Progenitor cell of endocrine pancreas (in vitro differentiated cells): ENCODE measurements at places on chromosomes 4 and X.

- no peak overlapping the region for H3K4me3 ChIP-seq
- H3K4me1 ChIP-seq = peaks cover 6% of the 10 kb centered on the region
- DNase-seq = no peak
Observed at GRCh38 chr4:75849461-75849860, 52.8 kb downstream of the PPEF2 start.

GRCh38 chr4:15771216-15772058 lies 6.7 kb upstream of the CD38 start:
- no peaks in the 10 kb centered on the region for H3K4me1 ChIP-seq
- H3K4me3 ChIP-seq = no peak overlapping the region
- H3K36me3 ChIP-seq = no peaks in the 10 kb centered on the region
- DNase-seq = no peak
- peaks cover 42% of the 10 kb centered on the region for H3K27me3 ChIP-seq

- no peak overlapping the region for H3K27ac ChIP-seq
- no peak for DNase-seq
- H3K36me3 ChIP-seq = no peaks in the 10 kb centered on the region
- peaks cover 4% of the 10 kb centered on the region for H3K4me1 ChIP-seq
Observed at GRCh38 chr4:58514299-58514698, 1404.1 kb upstream of the IGFBP7 start.

DNA sequence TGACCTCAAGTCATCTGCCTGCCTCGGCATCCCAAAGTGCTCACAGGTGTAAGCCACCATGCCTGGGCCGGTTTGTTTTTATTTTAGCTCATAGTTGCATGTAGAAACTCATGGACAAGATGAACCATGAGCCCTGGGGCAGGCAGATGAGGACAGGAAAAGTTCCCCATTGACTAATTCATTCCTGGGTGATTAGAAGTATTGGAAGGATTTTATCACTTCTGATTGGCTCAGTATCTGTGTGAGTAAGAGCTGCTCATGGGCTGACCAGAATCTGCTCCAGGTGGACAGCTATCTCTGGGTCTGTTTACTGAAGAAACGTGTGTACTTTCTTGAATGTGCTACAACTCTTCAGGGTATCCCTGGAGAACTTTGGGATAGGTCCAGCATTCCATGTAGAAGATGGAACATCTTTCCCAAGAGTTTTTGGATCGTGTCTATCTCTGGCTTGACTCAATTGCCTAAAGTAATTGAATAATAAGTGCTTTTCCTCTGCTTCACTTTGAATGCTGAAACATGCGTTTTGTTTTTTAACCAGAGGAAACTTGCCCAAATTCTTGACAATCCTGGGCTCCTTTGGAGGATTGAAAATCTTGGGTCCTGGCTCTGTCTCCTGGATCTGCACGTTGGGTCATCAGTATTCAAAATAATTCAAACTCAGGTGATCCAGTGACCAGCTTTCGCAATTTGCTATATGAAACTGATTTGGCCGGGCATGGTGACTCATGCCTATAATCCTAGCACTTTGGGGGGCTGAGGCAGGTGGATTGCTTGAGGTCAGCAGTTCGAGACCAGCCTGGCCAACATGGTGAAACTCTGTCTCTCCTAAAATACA lies 88.6 kb upstream of the DHRSX start:
- peaks cover 1% of the 10 kb centered on the region for H3K36me3 ChIP-seq
- peaks cover 15% of the 10 kb centered on the region for H3K4me1 ChIP-seq
- H3K27me3 ChIP-seq = peaks cover 32% of the 10 kb centered on the region
- no peak overlapping the region for H3K4me3 ChIP-seq
- DNase-seq = no peak
- H3K27ac ChIP-seq = no peak overlapping the region

DNA sequence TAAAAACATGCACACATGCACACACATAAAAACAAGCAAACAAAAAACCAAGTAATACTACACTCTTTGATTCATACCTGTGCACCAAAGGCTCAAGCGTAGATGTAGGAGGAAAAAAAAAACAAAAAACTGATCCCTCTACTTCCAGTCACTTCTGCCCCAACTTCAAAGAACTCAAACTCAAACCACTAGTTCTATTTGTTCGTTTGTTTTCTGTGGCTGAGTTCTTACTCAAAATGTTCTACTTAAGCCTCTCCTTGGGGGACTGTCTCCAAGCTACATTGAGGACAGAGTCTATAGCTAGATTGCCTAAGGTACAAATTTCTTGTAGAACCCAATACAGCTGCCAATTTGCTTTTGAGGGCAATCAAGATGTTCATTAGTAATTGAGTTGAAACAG lies 171.0 kb upstream of the ATOH1 start:
- no peaks in the 10 kb centered on the region for H3K4me1 ChIP-seq
- DNase-seq = no peak
- H3K27ac ChIP-seq = no peak overlapping the region
- H3K36me3 ChIP-seq = no peaks in the 10 kb centered on the region
- H3K4me3 ChIP-seq = no peak overlapping the region

- H3K27ac ChIP-seq = no peak overlapping the region
- H3K4me3 ChIP-seq = no peak overlapping the region
- H3K36me3 ChIP-seq = no peaks in the 10 kb centered on the region
- DNase-seq = no peak
- no peaks in the 10 kb centered on the region for H3K4me1 ChIP-seq
Observed at GRCh38 chr4:145213245-145213644, 32.9 kb upstream of the OTUD4 start.

DNA sequence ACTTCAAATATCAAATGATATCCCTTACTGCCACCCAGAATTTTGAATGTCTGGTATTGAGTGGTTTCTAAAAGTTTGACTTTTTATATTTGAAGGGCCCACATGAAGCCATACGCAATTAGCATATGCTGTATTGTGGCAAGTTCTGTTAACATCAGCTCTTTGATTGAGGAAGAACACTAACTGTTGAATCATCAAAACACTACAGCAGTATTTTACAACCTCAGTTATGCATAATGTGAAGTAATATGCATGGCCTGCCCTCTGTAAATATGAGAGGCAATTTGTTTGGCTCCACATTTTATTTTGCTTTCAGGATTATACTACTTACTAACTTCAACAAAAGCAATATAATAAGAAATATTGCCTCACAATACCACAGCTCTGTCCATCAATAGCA lies 62.2 kb upstream of the DMD start:
- no peaks in the 10 kb centered on the region for H3K27me3 ChIP-seq
- no peak for DNase-seq
- H3K36me3 ChIP-seq = no peaks in the 10 kb centered on the region
- no peak overlapping the region for H3K27ac ChIP-seq
- H3K4me1 ChIP-seq = no peaks in the 10 kb centered on the region

DNA sequence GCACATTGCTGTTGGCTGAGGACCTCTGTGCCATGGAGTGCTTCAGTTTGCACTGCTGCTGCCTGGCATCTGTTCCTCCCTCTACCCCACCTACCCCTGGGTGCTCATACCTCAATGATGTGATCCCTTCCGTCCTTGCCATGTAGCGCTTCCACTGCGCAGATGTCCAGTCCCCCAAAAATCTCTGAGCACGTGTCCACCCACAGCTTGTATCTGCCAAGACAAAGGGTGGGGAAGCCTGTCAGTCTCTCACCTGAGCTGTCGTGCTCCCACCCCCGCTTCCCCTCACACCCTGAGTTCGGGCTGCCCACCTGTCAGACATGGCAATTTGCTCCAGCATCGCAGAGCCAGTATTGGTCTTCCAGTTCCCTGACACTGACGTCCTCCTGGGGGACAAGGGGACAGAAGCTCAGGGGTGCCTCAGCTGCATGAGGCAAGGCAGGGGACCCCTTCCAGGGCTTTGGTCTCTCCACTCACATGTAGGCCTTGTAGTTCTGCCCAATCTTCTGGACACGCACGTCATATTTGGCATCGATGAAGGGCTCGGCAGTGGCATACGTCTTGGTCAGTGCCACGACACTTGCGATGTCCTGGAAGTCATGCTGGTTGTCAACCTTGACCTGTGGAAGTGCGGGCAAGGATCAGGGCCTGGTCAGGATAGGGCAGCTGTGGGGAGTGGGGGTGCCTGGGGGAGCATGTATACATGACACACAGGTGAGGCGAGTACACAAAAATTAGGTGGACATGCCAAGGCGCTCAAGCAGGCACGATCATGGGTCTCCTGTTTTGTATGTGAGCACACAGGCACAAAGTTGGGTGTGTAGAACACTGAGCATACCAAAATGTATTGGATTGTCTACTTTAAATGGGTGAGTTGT lies 6.0 kb upstream of the TIMP1 start:
- H3K27me3 ChIP-seq = no peaks in the 10 kb centered on the region
- no peak for DNase-seq
- H3K4me1 ChIP-seq = peaks cover 9% of the 10 kb centered on the region
- no peak overlapping the region for H3K4me3 ChIP-seq
- H3K27ac ChIP-seq = no peak overlapping the region
- peaks cover 10% of the 10 kb centered on the region for H3K36me3 ChIP-seq

- H3K4me3 ChIP-seq = no peak overlapping the region
- no peaks in the 10 kb centered on the region for H3K36me3 ChIP-seq
- no peaks in the 10 kb centered on the region for H3K4me1 ChIP-seq
- no peak overlapping the region for H3K27ac ChIP-seq
Observed at GRCh38 chr4:18202486-18202885, 180.9 kb upstream of the LCORL start.

GRCh38 chr4:96603641-96604040 lies 763.7 kb downstream of the PDHA2 start:
- no peak overlapping the region for H3K4me3 ChIP-seq
- H3K36me3 ChIP-seq = no peaks in the 10 kb centered on the region
- H3K4me1 ChIP-seq = peaks cover 28% of the 10 kb centered on the region
- no peak for DNase-seq
- H3K27ac ChIP-seq = no peak overlapping the region
- H3K27me3 ChIP-seq = no peaks in the 10 kb centered on the region

DNA sequence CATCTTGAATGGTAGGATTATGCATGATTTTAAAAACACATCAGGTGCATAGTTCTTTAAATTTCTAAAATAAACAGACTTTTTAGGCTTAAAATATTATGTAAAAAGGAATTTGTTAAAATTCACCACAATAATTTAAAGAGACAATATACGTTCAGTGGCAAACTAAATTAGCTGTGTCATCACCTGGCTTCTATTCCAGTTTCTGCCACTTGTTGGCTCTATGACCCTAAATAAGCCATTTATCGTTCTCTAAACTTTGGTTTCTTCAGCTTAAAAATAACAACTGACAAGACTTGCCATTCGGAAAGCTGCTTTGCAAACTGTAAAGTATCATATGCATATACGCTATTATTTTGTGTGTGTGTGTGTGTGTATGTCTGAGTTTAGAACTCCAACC lies 141.3 kb downstream of the MGST2 start:
- H3K4me3 ChIP-seq = no peak overlapping the region
- H3K27ac ChIP-seq = peak overlapping the region; percentile 82
- peaks cover 34% of the 10 kb centered on the region for H3K4me1 ChIP-seq
- DNase-seq = no peak
- no peaks in the 10 kb centered on the region for H3K27me3 ChIP-seq
- peaks cover 11% of the 10 kb centered on the region for H3K36me3 ChIP-seq

DNA sequence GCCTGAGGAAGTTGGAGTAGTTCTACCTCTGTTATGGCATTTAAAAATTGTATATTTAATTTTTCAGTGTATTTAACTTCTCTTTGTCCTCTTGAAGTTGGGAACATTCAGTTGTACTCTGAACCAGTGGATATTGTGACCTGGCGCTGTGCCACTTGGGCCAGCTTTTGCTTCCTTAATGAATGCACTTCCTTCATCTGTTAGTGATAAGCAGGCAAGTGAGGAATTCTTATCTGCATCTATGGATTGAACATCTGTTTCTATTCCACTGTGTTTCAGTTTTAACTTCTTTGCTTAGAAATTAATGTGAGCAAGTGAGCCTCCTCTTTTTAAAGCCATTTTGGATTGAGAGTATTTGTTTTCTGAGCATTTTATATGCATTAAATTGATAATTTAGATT lies 128.3 kb downstream of the UCHL1 start:
- no peak overlapping the region for H3K4me3 ChIP-seq
- H3K4me1 ChIP-seq = peaks cover 8% of the 10 kb centered on the region
- H3K27me3 ChIP-seq = peaks cover 6% of the 10 kb centered on the region
- DNase-seq = no peak

GRCh38 chr4:128558896-128559679 lies 250.4 kb upstream of the JADE1 start:
- peaks cover 20% of the 10 kb centered on the region for H3K4me1 ChIP-seq
- H3K4me3 ChIP-seq = no peak overlapping the region
- no peaks in the 10 kb centered on the region for H3K36me3 ChIP-seq
- peak overlapping the region; percentile 46 for H3K27ac ChIP-seq
- H3K27me3 ChIP-seq = no peaks in the 10 kb centered on the region
- DNase-seq = no peak

- H3K36me3 ChIP-seq = no peaks in the 10 kb centered on the region
- no peak for DNase-seq
- no peak overlapping the region for H3K27ac ChIP-seq
- H3K27me3 ChIP-seq = no peaks in the 10 kb centered on the region
- no peak overlapping the region for H3K4me3 ChIP-seq
Observed at GRCh38 chr4:18749391-18749790, 727.8 kb upstream of the LCORL start.

- peaks cover 75% of the 10 kb centered on the region for H3K27me3 ChIP-seq
- H3K27ac ChIP-seq = no peak overlapping the region
- H3K4me3 ChIP-seq = no peak overlapping the region
- DNase-seq = no peak
Observed at GRCh38 chr4:2411786-2412510, 6.5 kb downstream of the ZFYVE28 start.

DNA sequence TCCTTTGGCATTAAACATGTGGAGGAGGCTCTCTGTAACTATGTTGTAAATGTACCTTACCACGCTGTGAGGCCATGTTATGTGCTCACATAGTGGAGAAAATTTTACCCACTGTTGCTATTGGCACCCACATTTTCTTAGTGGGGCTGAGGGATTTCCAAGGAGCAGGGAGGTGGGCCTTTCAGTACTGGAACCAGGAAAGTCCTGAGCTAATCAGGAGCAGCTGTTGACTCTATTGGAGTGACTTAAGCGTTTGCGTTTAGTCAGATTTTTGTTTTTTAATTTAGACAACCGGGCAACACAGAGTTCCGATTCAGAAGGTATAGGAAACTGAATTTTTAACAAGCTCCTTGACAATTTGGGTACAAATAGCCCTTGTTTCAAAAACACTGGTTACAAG lies 30.7 kb upstream of the WDR17 start:
- H3K36me3 ChIP-seq = no peaks in the 10 kb centered on the region
- no peak overlapping the region for H3K27ac ChIP-seq
- H3K27me3 ChIP-seq = no peaks in the 10 kb centered on the region
- no peaks in the 10 kb centered on the region for H3K4me1 ChIP-seq
- H3K4me3 ChIP-seq = no peak overlapping the region

- H3K4me3 ChIP-seq = no peak overlapping the region
- H3K36me3 ChIP-seq = peaks cover 4% of the 10 kb centered on the region
- no peak for DNase-seq
- H3K27me3 ChIP-seq = no peaks in the 10 kb centered on the region
- no peak overlapping the region for H3K27ac ChIP-seq
Observed at GRCh38 chr4:3257103-3257555, 8.2 kb downstream of the MSANTD1 start.

GRCh38 chr4:126414741-126415140 lies 1100.0 kb downstream of the FAT4 start:
- no peaks in the 10 kb centered on the region for H3K27me3 ChIP-seq
- no peaks in the 10 kb centered on the region for H3K36me3 ChIP-seq
- H3K4me1 ChIP-seq = no peaks in the 10 kb centered on the region
- no peak for DNase-seq

- peaks cover 27% of the 10 kb centered on the region for H3K27me3 ChIP-seq
- H3K4me3 ChIP-seq = peak within 1 kb of the TSS; percentile 71
- no peaks in the 10 kb centered on the region for H3K36me3 ChIP-seq
- H3K4me1 ChIP-seq = peaks cover 1% of the 10 kb centered on the region
Observed at GRCh38 chr4:118034053-118034785, at the start of gene NDST3. Gene NDST3, plus strand, starts transcription at chr4:118034486. Its CDS starts 19,425 bp downstream, at chr4:118053911.
